ENCODE measurements at places on chromosomes 1 and 21. TPM values are rescaled to one million over a fixed set of nuclear protein-coding genes. Genes with fewer than 3 reads are reported as not detected.

GRCh38 chr1:226121587-226122400, 59.3 kb downstream of the H3-3A start:
- H3K4me3 ChIP-seq: peak overlapping the region; percentile 87
- H3K27ac ChIP-seq: peak overlapping the region; percentile 93
- no peaks in the 10 kb centered on the region for H3K36me3 ChIP-seq

- no peaks in the 10 kb centered on the region for H3K36me3 ChIP-seq
- no peaks in the 10 kb centered on the region for H3K27me3 ChIP-seq
- DNase-seq: no peak
- H3K4me1 ChIP-seq: peaks cover 7% of the 10 kb centered on the region
Measured at GRCh38 chr1:182620924-182621585, 16.9 kb upstream of the RGS16 start.

FASLG gene
- total RNA-seq: not detected

SH3D21 gene
- 13.1 TPM for total RNA-seq
